ENCODE measurements at places on chromosomes 11 and 22.
A peak's percentile ranks its signal among the peaks of the same experiment; 100 is the strongest.

DNA sequence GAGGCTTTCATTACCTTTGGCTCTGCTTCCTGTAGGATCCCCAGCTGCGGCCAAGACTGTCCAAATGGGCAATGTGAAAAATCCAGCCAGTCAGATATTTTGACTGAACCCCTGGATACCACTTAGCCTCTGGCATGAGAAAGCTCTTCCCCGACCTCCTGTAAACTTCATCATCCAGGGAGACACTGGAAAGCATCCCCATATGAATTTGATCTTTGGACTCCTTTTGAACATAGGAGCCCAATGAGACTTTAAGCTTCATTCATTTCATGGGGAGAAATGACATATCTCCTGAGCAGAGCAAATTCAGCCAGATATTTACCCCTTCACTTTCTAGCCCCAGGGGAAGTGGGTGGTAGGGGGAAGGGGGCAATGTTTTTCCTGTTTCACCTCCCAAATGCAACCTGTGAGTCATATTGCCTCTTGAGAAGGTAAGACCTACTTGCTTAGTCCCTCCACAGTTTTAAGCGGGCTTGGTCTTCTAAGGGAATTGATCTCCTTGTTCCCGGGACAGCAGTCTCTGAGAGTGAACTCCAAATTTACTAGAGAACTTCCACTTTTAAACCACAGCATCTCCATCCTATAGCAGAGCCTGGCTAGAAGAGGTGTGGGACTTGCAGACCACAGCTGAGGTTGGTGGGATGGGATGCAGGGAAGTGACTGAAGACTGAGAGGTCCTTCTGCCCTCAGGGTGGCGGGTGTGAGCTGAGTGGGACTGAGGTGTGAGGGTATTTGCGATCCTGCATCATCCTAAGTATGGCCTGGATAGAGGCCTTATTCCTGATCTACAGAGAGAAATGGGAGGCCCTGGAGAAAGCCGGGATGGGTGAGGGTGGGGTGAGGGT lies 20.3 kb upstream of the POU2AF1 start:
- no peak for DNase-seq

GRCh38 chr11:31118566-31118965 lies 251.0 kb downstream of the DCDC1 start:
- no peak for DNase-seq

DNA sequence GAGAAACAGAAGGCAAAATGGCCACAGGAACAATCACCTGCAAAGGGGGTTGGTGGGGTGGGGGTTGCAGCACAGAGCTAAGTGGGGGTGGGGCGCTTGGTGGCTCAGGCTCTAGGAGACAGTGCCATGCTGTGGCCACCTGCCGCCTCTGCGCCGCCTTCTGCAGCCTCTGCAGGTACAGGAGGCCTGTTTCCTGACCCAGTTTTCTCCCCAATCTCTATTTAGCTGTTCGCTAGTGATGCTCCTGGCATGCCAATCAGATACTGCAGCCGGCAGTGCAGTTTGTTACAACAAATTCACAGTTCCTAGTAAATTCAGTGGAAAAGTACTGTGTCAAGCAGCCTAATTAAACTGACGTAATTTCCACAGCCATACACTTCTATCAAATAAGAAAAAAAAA lies 106.4 kb downstream of the SERGEF start:
- no peak for DNase-seq

DNA sequence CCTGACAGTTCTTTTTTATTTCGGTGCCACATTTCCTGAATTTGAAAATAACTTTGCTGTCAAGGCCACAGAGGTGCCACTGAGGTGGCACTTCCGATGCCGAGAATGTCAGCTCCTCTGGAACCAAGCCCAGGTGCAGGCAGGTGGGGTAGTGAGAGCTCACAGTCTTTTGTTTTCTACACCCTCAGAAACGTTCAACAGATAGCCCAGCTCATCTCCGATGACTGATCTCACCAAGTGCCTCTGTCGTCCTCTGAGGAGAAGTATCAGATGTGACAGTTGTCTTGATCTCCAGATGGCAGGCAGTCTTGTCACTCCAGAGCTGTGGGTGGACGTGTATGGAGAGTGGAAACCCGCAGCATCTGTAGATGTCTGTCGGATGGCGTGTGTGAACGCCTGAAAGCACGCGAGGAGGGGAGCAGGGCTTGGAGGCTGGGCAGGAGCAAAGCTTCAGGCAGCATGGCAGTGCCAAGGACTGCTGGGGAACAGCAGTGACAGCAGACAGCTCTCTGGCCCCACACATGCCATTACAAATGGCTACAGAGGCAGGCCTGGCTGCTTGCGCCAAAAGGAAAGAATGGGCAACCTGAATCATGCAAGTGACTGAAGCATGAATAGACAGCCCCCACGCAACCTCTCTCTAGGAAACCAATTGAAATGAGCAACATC lies 877.0 kb downstream of the OPCML start:
- no peak for DNase-seq

GRCh38 chr22:47444746-47445065 lies 682.3 kb downstream of the TBC1D22A start:
- DNase-seq = no peak

- DNase-seq = no peak
Observed at GRCh38 chr11:2223153-2223794, 47.1 kb downstream of the ASCL2 start.

DNA sequence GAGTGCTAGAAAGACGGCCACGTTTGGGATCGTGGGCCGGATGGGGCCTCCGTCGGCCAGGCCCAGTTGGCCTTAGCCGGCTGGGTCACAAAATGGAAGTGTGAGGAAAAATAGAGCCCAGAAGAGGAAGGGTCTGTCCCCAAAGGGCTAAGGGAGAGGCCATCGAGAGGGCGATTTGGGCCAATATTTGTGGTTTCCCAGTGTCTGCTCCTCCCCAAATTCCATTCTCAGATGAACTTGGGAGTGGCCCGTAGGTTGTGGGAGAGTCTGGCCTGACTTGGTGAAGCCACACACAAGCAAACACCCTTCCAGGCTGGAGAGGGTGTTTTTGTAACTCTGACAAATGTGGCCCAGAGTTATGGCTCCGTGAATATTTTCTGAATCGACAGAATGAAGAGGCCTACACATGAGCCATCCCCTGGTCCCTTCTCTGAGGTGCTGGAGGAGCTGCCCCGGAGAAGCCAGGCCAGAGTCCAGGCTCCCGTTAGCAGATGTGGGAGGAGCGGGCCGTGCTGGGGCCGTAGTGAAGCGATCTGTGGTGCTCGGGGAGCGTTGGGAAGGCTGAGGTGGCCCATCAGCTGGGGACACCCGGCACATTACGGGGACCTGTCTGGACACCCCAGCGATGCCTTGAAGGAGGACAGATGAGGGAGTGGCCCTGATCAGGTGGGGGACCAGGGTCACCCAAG lies 73.5 kb upstream of the PPARA start:
- DNase-seq = no peak

DNA sequence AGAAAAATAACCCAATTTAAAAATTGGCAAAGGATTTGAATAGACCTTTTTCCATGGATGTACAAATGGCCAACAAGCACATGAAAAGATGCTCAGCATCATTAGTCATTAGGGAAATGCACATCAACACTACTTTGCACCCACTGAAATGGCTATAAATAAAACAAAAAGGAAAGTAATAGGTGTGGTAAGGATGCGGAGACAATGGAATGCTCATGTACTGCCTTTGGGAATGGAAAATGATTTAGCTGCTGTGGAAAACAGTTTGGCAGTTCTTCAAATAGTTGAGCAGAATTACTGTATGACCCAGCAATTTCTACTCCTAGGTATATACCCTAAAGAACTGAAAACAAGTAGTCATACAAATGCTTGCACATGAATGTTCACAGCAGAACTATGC lies 37.4 kb downstream of the LARGE2 start:
- no peak for DNase-seq

DNA sequence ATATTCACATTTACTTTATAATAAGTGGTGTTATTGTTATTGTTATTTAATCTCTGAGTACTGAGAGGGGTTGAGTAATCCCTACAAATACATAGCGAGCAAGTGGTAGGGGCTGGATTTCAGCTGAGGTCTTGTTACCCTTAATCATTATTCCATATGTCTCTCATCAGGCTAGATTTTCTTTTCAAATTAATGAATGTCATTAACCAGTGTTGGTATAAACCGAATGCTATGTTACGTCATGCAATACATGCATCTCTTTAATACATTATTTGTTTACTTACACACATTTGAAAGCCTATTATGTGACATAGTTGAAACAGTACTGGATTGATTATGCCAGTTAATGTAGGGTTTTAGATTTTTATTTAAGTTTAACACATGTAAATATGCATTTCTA lies 18.9 kb downstream of the PDGFD start:
- no peak for DNase-seq

GRCh38 chr22:44051358-44051757 lies 27.3 kb downstream of the PARVB start:
- no peak for DNase-seq

DNA sequence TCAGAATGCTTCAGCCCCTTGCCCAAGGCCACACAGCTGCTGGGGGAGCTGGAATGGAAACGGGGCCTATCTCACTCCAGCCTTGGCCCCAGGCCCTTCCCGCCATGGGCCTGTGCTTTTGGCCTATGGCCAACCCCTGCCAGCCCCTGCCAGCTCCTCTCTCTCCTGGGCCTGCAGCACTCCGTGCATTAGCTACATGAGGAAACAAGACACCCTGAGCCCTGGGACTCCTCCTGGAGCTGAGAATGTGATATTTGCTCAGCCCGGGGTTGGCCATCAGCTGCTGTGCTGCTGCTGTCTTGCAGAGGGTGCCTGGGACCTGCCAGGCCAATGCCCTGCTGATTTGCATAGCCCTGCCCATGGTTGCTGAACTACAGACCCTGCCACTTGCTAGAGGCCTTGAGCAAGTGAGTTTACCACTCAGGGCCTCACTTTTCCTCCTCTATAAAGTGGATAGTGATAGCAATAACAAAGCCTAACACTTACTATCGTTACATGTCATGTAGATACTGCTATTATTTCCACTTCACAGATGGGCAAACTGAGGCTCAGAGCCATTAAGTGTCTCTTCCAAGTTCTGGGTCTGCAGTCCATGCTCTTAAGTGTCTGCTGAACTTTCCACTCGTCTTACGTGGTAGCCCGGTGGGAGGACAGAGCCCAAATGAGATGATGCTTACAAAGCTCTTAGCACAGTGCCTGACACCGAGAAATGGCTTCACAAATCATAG lies 99.6 kb downstream of the KIAA1671 start:
- DNase-seq = no peak

DNA sequence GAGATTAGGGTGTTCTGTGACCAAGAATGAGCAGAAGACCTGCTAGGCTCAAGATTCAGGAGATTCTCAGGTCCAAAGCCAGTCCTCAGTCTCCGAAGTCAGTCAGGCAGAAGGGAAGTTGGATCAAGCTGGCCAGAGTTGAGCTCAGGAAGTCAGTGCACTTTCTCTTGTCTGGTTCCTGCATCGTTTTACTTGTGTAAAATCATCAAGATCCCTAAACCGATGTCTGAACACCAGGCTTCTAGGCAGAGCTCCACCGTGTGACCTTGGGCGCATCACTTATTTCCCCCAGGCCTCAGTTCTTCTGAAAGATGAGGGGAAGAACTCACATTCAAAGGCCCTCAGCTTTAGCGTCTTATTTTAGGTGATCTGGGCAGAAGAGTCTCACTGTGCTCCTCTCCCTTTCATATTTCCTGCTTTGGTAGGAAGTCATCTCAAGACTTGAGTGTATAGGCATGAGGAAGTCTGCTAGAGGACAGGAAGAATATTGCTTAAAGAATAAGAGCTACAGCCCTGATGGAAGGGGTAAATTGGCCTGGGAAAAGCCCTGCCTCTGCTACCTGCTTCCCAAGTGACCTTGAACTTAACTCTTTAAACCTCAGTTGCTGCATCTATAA lies 20.2 kb downstream of the NF2 start:
- no peak for DNase-seq

- peak; percentile 54 for DNase-seq
Observed at GRCh38 chr22:41367680-41368542, 13.8 kb upstream of the TEF start.

GRCh38 chr22:44604455-44604854 lies 97.5 kb upstream of the PRR5 start:
- no peak for DNase-seq

DNA sequence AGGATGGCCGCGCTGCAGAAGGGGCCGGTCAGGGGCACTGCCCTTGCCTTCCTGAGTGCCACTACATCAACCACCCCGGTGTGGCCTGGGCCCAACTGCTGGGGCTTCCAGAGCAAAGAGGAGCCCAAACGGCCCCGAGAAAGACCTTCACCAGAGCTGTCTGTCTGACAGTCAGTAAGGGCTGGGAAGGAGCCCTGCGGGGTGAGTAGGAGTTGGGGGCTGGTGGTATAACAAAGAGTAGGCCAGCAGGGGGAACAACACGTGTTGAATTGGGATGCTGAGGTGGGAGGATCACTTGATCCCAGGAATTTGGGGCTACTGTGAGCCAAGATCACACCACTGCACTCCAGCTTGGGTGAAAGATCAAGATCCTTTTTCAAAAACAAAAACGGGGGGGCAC lies 3.9 kb downstream of the GSTT4 start:
- no peak for DNase-seq

DNA sequence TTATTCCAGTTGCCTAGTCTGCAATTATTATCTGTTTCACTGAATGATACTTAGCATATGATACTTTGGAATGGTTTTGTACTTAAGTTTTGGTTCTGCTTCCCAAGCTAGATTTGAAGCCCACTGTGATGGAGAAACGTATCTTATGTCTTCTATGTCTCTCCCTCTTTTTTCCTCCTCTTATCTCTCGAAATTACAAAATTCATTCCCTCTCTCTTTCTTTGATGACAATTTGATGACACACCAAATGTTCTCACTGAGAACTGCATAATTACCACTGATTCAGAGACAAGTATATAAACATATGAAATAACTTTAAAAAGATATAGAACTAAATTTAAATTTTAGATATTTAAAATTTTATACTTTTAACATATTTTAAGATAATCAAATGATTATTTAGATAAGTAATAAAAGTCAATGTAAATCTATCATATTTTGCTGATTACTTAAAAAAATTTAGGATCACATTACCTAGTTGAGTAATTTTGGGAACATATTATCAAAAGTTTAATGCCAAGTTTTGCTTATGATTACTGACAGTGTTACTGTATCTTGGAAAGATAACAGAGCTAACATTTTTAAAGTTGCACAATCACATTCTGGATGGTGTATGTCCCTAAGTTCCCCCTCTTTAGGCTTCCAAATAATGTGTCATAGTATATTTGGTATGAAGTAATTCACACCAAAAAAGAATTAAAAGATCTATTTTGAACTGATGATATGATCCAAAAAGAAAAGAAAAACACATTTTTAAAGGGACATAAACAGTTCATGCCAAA lies 255.3 kb downstream of the SBF2 start:
- DNase-seq = no peak
